Upper lobe of right lung (tissue), 1 donor: ENCODE measurements at places on chromosomes 1 and 21. TPM values are rescaled to one million over a fixed set of nuclear protein-coding genes. Genes with fewer than 3 reads are reported as not detected.

DNA sequence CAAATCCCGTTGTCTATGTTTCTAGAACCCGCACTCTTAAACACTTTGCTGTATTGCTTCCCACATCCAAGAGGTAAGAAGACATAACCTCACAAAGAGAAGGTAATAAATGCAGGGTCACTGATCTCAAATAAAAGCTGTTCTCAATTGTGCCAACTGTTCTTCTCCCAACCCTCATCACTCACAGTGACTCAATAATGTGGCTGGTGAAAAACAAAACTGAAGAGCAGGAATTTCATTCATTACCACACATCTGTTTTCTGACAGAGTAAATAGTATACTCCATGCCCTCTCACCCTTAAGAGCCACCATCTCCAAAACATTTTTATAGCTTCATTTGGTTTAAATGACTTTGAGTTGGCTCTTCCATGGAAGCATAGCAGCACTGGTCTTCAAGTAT, 6.2 kb upstream of the ERICH3 start:
- no peaks in the 10 kb centered on the region for H3K4me1 ChIP-seq
- no peak overlapping the region for H3K4me3 ChIP-seq
- DNase-seq, result no peak
- H3K36me3 ChIP-seq, result no peaks in the 10 kb centered on the region

- H3K36me3 ChIP-seq, result no peaks in the 10 kb centered on the region
- no peaks in the 10 kb centered on the region for H3K4me1 ChIP-seq
- no peaks in the 10 kb centered on the region for H3K27me3 ChIP-seq
- H3K27ac ChIP-seq, result no peak overlapping the region
- H3K4me3 ChIP-seq, result no peak overlapping the region
Observed at GRCh38 chr1:218572050-218572449, 226.9 kb downstream of the TGFB2 start.

DNA sequence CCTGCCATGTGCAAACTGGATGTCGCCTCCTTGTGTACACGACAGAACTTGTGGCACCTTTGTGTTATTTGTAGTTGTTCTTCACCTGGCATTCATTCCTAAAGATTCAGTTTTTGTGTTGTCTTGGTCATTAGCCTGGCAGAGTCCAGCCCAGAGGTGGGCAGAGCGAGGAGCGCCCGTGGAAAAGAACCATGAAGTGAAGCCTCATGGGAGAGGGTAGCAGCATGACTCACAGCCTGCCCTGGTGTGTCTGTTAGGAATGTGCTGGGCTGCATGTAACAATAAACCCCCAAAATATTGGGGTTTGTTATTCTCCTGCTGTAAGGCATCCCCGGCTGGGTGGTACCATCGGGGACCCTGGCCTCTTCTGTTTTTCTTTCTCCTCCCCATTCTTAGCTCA, 124.9 kb upstream of the TMEM51 start:
- H3K4me3 ChIP-seq, result no peak overlapping the region
- DNase-seq, result no peak

GRCh38 chr1:38834937-38835827, 24.4 kb downstream of the RRAGC start:
- peaks cover 30% of the 10 kb centered on the region for H3K36me3 ChIP-seq
- H3K27ac ChIP-seq, result no peak overlapping the region
- no peaks in the 10 kb centered on the region for H3K27me3 ChIP-seq

GRCh38 chr1:27394282-27394658, 1.8 kb downstream of the GPR3 start:
- H3K36me3 ChIP-seq, result no peaks in the 10 kb centered on the region
- no peaks in the 10 kb centered on the region for H3K27me3 ChIP-seq
- H3K4me1 ChIP-seq, result peaks cover 34% of the 10 kb centered on the region
- no peak for DNase-seq
- no peak overlapping the region for H3K27ac ChIP-seq

DNA sequence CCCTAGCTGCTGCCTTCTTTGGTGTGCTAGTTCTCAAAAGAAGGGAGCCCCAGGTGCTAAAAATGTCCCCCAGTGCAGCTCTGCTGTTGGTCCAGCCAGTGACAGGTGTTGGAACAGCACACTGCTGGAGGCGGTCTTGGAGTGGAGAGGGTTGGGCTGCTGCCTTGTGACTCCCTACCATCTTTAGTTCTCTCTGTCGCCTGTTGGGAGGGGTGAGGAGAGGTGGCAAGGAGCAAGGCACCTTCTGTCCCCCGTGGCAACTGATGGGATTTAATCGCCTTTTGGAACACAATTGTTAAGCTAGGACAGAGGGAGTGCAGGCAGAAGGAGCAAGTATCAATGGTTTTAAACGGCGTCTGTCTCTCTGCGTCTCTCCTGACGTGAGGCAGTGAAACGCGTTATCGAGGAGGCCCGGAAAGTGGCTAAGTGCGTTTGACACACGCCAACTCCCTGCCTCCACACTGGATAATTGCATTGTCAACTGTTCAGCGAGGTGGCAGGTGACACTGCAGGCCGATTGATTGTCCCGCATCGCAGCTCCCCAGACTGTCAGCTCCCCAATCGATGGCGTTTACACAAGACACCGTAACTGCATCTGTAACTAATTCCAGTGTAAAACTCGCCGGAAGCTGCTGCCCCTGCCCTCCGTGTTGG, 34.0 kb downstream of the TMEM53 start:
- H3K4me1 ChIP-seq, result no peaks in the 10 kb centered on the region
- no peaks in the 10 kb centered on the region for H3K27me3 ChIP-seq
- DNase-seq, result no peak
- no peak overlapping the region for H3K4me3 ChIP-seq

DNA sequence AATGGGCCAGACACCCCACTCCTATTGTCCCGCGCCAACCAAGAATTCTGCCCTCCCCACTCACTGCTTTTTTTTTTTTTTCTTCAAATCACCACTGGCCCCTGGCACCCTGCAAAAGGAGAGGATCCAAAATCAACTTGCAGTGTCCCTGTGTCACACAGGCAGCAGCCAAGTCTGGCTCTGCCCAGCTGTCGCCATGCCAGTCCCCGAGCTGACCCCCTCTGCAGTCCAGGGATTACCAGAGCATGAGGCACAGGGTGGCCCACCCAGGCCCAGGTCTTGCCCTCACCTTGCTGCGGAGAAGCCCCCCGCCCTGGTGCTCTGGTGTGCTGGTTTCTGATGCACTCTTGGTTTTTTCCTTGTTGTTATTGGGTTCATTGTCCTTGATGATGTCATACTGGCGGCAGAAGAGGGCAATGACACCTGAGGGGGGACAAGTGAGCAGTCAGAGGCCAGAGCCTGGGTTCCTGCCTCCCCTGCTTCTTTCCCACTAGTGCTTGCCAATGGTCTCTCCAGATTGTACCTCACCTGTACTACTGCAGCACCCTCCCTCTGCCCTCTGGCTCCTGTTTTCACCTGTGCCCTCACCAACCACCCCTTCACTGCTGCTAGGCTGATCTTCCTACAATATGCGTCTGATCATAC, 6.2 kb downstream of the FNDC5 start:
- H3K27ac ChIP-seq, result no peak overlapping the region
- no peaks in the 10 kb centered on the region for H3K4me1 ChIP-seq
- no peaks in the 10 kb centered on the region for H3K36me3 ChIP-seq
- H3K27me3 ChIP-seq, result no peaks in the 10 kb centered on the region
- H3K4me3 ChIP-seq, result no peak overlapping the region

- no peak overlapping the region for H3K27ac ChIP-seq
- H3K27me3 ChIP-seq, result no peaks in the 10 kb centered on the region
- no peak overlapping the region for H3K4me3 ChIP-seq
- H3K36me3 ChIP-seq, result no peaks in the 10 kb centered on the region
Observed at GRCh38 chr1:213054733-213055591, 3.9 kb downstream of the RPS6KC1 start.

DNA sequence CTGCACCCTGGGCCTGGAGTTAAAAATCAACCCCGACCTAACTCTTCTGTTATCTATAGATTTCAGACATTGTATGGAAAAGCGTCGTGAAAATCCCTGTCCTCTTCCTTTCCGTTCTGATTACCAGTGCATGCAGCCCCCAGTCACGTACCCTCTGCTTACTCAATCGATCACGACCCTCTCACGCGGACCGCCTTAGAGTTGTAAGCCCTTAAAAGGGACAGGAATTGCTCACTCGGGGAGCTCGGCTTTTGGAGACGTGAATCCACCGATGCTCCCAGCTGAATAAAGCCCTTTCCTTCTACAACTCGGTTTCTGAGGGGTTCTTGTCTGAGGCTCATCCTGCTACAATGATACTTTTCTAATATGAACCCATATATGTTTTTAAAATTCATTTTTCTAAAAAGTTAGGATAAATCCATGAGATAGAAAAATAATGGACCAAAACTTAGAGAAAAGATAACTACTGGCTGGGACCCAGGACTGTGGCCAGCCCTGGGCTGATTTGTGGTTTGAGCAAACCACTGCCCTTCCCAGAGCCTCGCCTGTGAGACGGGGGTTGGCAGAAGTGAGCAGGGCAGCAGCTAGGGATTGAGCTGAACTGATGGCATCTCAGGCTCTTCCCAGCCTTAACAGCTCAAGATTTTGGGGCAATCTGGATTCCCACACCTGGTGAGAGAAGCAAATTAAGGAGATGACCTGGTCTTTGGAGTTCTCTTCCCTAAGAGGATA, 5.0 kb downstream of the UQCRHL start:
- H3K4me3 ChIP-seq, result no peak overlapping the region
- H3K27ac ChIP-seq, result no peak overlapping the region
- no peaks in the 10 kb centered on the region for H3K27me3 ChIP-seq
- H3K4me1 ChIP-seq, result peaks cover 23% of the 10 kb centered on the region

DNA sequence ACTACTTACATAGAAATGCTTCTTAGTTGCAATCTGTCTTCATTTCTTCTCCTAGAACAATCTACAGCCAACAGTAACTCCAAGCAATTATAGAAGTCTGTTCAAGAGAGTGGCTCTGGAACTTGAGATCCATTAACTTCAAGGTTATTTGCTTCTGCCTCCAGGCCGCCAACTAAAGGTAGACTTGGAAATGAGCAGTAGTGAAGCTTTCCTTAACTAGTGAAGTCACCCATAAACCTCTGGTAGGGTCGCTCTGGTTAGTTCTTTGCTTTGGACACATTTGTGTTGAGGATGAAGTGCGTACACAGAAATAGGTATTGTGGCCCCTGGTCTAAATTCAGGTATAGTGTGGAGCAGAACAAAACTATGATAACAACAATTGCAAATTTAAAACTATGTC, 809.9 kb upstream of the RGS18 start:
- no peak overlapping the region for H3K27ac ChIP-seq
- H3K36me3 ChIP-seq, result no peaks in the 10 kb centered on the region
- H3K4me3 ChIP-seq, result no peak overlapping the region
- H3K4me1 ChIP-seq, result no peaks in the 10 kb centered on the region
- DNase-seq, result no peak

Gene CGN
- 62.5 TPM for total RNA-seq

Gene NPR1
- total RNA-seq, result 69.4 TPM
